ENCODE measurements at places on chromosomes 12 and 14.
A peak's percentile ranks its signal among the peaks of the same experiment; 100 is the strongest.

- no peak for DNase-seq
Observed at GRCh38 chr14:87260460-87260859, 732.5 kb downstream of the GALC start.

GRCh38 chr14:97262336-97262735 lies 465.2 kb downstream of the VRK1 start:
- DNase-seq = no peak

DNA sequence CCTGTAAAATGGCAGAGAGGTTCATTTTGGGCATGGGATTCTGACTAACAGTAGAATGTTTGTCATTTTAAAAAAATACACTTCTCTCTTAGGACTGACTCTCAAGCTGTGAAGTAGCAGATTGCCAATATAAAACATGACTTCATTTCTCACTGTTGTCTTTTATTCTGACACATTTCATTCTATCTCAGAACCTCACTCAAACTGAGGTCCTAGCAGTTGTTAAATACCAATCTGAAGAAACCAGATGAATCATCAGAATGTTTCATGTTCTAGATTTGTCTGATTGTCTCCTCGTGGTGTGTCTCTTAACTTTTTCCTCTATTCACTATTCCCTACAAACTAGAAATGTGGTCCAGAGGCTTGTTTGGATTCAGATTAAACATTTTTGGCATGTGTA lies 276.5 kb upstream of the NPAS3 start:
- peak; percentile 5 for DNase-seq

DNA sequence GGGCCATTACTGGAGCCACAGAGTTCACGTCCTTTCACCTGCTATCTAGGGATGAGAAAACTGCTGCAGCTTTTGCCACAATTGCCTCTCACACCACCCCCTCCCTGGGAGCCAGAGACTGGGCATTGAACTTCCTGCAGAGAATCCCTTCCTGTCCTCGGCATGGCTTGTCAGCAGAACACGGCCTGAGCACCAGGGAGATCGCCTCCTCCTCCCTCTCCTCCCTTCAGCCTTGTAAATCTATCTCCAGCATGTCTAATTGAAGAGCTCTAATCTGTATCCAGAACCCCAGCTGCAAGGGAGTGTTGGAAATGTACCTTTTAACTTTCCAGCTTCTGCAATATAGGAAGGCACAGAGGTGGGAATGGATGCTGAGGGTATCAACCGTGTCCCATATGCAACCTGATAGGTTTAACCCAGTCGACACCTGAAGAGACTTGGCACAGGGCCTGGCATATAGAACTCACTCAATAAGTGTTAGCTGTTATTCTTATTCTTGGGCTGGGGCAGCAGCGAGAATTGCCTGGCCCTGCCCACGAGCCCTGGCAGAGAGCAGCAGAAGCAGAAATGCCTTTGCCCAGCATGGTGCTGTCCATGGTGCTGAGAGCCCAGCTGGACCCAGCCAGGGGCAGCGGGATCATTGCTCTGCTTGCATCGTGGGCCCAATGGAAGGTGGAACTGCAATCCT lies 26.8 kb downstream of the TMEM63C start:
- DNase-seq = peak; percentile 18

DNA sequence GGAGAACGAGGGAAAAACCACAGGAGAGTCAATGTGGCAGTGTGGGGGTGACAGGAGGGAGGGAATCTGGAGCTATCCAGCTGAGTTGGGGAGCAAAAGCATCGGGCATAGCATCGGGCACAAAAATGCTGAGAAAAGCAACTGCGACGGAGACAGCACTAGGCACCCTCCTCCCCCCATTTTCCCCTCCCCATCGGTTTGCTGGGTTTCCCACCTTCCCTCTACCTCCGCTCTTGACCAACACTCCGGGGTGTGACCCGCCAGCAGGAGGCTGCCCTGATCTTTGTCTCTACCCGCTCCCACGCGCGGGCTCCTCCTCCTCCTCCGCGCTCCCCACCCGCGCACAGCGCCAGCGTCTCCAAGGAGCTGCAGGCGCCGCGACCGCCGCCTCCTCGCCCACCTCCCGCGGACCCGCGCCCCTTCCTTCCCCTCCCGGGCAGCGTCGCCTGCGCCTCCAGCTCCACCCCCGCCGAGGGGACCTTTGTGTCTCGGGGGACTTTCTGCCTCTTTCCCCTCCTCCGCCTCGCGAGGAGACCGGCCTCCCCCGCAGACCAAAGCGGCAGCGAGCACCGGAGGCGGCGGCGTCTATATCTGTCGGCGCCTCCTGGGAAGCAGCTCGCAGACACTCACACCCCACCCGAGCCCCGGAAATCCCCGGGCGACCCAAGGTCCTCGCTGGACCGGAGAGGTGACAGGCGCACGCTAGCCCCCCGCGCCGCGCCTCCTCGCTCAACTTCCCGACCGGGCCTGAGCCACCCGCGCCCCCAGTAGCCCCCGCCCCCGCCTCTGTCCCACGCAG lies 920 bp downstream of the CDK17 start:
- DNase-seq = no peak

- no peak for DNase-seq
Observed at GRCh38 chr12:100265732-100266584, 921 bp downstream of the DEPDC4 start.

DNA sequence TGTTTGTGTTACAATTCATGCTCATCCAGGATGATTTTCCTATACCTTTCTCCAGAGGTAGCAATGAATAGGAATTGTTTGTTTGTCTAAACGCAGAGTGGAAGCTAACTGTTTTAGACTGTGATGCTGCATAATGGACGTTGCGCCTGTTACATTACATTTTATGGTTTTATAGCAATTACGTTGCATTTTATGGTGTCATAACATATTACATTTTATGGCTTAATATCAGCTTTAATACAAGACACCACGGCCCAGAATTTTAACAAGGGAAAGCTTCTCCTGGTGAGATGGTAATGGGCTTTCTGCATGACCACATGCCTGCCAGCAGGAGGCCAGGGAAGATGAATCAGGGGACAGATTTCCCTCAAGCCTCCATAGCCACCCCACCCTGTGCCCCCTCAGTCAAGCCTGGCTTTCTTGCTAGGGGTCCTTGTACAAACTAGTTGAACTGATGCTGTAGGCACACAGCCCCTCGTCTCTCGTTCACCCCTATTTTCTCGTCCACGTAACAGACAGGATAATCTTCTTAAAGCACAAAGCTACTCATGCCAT lies 56.5 kb downstream of the HSPB8 start:
- DNase-seq = no peak

DNA sequence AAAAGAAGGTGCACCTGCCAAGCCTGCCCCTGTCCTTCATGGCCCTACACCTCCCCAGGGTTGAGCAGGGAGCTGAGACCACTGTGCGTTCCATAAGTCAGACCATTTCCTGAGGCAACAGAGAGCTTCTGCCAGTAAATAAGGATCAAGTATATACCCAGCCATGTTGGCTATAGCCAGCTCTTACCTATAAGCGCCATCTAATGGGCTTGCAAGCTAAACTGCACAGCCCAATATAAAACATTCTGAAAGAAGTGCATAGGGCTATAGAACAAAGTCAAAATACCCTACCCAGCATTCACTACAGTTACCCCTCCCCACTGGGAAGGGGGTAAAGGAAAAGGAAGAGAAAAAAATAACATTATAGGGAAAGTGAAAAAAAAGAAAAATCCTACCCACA lies 59.3 kb upstream of the SCAF11 start:
- DNase-seq = no peak

DNA sequence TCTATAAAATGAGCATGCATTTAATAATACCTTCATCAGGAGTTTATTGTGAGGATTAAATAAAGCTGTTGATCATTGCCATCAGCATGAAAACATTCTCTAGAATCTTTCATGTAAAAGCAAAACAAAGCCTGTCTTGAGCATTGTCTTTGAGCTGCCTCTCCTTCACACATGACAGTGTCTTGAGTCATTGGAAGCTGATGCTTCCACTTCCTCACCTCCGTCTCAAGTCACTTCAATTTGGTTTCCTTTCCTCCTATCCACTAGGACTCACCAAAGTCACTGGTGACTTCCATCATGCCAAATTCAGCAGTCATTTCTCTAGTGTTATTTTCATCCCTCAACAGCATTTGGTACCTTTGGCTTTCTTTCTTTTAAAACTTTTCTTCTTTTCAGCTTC lies 31.6 kb upstream of the MYBPC1 start:
- no peak for DNase-seq

DNA sequence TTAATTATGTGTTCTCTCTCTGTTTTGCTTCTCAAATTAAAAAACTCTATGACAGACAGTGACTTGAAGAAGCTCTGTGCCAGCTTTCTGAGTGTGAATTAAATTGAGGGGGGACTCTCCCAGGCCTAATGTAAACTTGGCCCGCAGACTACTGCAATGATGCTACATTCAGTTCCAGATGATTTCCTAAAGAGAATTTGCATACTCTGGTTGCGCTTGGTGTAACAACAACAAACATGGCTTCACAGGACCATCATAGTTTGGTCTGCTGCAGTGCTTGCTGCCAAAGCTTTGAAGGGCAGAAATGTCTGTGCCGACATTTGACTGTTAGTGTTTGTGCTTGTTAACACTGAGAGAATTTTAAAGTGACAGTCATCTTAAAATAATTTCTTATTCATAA lies 25.0 kb downstream of the CFAP54 start:
- DNase-seq = no peak

DNA sequence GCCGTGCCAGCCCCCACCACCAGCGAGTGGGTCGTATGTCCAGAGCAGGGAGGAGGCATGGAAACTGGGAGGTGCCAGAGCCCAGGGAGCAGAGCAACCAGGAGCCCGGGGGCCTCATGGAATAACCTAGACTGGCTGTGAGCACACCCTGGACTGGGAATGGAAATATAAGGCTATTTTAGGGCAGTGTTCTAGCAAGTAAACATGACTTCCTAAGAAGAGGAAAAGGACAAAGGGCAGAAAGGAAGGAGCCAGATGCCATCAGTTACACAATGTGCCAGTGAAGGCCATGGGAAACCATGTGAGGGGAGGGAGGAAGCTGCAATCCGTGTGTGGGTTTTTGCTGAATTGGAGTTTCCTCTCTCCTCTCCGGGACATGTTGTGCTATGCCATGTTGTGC lies 18.7 kb upstream of the CPM start:
- DNase-seq = no peak

DNA sequence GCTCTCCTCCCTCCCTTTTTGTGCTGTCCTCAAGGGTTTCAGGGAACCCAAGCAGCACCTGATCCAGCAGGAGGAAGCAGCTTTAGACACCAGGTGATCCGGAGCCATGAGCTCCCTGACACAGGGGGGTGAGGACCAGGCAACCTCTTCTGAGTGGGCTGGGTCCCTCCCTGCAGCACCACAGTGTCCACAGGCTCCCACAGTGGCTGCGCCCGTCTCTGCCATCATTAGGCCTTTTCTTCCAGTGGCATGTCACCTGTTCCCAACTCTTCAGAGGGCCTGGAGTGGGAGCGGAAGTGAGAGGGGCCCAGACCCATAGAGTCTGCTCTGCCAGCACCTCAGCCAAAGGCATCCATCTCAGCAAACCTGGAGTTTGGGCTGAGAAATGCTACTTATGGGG lies 421 bp upstream of the KRT76 start:
- DNase-seq = no peak

DNA sequence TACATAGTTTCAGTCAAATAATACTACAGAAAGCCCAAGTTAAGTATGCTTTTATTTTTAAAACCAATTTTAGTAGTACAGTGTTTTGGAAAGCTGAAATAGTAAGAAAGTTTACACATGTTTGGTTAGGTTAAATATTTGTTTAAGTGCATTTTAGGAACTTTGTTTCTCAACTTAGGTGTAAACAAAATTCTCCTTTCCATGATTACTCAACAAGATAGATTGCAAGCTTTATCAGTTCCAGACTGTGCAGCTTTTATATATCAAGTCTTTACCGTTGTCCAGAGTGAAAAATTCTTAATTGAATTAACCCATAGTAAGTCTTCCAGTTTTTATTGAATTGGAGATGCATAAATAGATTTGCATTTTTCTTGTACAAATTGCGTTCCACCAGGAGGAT lies 45.1 kb downstream of the PIWIL1 start:
- no peak for DNase-seq
